ENCODE measurements at places on chromosomes 2 and 18.

DNA sequence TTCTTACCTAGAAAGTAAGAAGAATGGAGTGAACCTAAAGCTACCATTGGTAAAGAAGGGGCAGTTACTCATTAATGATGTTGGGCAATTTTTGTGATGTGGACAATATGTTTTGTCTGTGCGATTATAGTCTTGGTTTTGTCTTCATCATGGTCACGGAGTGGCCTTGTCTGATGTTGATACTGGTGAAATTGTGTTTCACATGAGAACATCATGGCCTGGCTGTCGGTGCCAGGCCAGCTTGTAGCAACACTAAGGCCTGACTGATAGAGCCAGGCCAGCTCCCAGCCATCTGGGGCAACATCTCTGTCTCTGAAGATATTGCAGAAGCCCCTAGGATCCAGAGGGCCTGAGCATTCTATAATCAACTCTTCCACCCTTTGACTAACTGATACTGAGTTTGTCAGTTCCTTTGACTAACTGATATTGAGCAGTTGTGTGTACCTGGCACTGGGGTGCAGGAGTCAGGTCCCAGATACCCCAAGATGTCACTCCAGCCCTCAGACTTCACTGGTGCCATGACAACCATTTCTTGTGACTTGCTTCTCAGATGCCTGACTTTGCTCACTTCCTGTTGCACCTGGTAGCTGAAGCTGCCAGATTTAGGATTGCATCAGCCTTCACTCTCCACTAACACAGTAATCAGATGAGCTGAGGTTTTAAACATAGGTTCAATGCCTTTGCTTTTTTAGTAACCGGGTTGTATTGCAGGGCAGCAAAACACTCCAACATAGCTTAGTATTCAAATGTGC, 62.5 kb downstream of the RPIA start:
- DNase-seq: no peak

- no peak for DNase-seq
Measured at GRCh38 chr2:32701806-32702205, 74.0 kb downstream of the TTC27 start.

DNA sequence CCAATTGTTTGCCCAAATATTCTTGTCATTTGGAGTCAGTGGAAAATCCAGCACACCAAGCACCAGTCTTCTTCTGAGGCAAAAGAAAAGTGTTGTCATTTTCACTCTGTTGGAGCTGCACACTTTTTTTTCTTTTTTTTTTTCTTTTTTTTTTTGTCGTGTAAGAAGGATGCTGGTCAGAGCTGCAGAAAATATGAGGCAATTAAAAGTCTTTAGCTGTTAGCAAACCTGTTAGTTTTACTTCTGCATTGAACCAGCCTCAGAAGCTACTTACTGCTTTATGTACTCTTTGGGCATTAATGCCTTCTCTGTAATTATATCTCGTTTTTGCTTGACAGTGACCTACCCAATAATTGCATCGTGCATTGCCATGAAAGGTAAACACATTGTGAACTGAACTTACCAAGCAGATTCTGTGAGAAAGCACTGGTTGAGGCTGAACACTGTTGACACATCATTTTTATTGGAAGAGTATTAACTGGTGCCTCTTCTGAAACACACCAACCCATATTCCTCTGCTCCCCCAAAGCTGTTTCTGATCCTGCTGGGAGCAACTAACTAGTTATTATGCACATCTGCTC, 165.4 kb downstream of the CAPN13 start:
- no peak for DNase-seq

GRCh38 chr18:23877371-23877770, 137.2 kb upstream of the TTC39C start:
- no peak for DNase-seq

- no peak for DNase-seq
Measured at GRCh38 chr2:191301971-191302370, 56.8 kb downstream of the MYO1B start.

GRCh38 chr2:25566694-25567093, 106.7 kb downstream of the DTNB start:
- DNase-seq: no peak

DNA sequence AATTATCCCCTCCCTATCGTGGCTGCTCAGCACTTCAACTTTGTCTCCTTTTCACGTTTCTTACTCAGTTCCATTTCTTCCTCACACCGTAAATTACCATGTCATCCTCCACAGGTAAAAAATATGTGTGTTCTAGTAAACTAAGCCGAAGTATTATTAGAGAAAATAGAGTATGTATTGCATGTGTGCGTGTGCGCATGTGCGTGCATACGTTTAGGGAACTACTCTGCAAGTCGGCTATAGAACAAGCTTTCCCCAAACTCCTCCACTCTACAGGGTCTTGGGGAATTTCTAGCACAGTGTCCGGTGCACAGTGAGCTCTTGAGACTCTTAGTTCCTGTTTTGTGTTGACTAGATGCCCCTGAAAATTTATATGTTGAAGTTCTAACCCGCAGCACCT, 9.1 kb upstream of the RAX start:
- no peak for DNase-seq

DNA sequence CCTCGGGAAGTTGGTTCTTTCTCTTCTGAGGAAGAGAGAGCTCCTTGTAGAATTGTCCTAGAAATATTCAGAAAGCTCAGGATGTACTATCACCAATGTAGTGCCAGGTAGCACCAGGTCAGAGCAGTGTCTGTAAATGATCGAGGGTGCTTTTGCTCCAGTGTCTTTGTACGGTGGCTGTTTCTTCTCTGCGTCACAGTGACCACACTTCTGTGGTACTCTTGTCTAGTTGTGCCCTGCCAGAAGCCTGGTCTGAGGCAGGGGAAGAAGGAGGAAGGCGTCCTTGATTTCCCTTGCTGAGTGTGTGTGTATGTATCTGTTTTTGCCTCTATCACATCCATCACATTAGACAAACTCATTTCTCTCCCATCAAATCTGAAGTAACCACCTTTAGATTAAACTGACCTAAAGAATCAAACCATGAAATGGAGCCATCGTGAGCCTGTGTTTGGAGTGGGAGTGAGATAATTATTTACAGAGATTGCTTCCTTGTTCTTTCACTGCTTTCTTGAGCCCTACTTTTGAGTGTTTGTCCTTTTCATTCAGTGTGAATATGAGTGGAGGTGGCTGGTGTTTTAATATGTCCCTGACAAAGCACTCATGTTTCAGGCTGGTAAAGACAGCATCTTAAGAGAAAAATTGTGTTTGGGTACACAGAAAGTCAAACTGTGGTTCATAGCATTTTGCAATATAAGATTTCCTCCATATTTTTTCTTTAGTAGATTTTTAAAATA, 97.2 kb downstream of the ACOXL start:
- DNase-seq: no peak

DNA sequence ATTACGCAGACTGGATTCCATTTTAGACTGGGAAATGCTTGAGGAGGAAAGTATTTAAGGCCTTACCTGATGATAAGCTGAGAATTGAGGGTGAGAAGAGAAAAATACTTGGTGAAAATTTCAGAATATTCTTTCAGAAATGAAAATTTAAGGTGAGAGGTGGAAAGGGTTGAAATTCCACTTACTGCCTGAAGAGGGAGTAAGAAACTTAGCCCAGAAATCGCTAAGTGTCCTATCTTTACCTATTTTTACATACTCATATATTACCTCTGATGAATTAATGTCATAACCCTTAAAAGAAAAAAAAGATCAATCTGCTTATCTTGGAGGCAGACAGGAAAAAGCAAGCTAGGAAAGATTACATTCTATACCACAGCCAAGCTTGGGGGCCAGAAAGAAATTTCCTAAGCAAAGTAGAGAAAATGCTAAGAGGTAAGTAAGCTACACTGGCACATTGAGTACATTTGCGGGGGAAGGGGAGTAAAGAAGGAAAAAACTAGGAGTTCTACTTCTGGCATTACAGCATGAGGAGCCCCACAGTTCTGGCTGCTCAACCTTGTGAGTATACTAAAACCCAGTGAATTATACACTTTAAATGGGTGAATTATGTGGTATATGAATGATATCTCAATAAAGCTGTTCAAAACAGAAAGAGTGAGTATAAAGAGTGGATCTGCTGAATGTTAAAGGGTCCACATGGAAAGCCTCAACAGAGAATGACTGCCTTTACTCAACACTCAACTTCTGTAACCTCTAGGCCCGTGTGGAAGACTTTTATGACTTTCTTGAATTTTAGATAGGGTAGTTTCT, 33.8 kb downstream of the SMC6 start:
- no peak for DNase-seq

GRCh38 chr2:135831180-135831812, 5.7 kb downstream of the LCT start:
- DNase-seq: no peak

GRCh38 chr2:151325581-151326095, 31.8 kb upstream of the TNFAIP6 start:
- no peak for DNase-seq

- no peak for DNase-seq
Measured at GRCh38 chr2:147758821-147759220, 86.0 kb upstream of the ACVR2A start.

GRCh38 chr2:188303363-188304031, 11.8 kb downstream of the GULP1 start:
- DNase-seq: no peak

- no peak for DNase-seq
Measured at GRCh38 chr18:23073996-23074606, 61.2 kb upstream of the CABLES1 start.

DNA sequence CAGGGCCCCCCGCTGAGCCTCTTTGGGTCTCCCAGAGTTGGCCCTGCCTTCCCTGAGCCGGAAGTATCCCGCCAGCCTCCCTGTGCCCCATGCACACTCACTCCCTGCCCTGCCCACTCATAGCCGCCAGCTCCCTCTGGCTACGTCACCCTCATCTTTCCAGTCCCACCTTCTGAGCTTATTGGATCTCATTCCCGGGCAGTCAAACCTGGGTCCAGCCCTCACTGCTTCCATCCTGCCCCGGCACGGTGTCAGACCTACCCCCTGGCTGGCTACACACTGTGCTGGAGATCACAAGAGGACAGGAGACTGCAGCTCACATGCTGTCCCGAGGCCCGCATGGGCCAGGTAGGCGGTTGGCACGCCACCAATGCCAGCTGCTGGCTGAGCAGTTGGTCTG, 147.2 kb downstream of the ASB1 start:
- no peak for DNase-seq

DNA sequence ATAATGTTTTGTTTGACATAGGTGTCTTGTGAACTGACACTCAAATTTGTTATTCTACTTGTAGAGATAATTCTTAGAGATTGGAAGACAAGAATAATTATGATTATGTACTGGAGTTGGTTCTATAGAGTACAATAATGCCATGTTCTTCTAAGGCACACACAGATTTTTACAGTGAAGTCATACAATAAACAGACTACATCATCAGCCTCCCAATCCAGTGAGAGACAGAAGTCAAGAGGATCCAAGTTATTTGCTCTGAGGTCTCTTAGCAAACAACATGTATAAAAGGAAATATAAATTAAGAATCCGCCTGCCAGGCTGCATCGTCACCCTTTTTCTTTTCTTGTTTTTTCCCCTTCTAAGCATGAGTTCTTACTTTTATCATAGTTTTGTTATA, 613.5 kb upstream of the SETBP1 start:
- DNase-seq: no peak

DNA sequence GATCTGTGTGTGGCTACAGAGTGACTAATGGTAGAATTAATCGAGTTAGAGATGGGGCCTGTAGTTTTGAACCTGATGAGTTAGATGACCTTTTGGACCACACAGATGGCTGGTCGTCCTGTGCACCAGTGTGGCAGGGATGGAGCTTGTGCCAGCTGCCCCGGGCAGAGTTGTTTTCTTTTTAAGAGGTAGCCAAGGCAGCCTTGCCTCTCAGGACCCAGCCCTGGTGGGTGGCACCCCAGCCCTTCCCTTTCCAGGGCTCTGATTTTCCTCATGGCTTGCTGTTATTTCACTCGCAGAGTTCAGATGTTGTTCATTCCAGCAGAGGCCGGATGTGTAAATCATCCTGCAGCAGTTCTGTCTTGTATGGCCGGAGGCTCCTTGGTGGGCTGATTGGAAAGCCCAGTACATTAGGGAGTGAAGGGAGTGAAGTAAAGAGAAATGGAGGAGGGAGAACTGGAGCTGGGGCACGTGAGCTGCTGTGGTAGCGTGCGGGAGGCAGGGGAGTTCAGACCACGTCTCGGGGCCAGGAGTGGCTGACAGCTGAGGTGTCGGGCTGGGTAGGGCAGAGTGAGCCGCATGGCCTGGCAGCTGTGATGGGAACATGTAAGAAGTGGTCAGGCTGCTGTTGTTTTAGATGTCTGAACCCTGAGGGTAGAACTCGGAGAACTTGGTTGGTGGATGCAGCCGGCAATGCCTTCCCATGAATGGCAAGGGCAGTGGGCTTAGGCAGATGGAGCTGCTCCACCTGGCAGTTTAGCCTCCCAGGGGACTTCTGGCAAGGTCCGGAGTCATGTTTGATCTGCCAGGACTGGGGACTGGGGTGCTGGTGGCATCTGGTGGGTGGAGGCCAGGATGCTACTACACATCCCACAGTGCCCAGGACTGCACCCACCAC, 28.8 kb downstream of the ASAP2 start:
- no peak for DNase-seq

- no peak for DNase-seq
Measured at GRCh38 chr18:37445368-37445767, 120.2 kb downstream of the CELF4 start.

GRCh38 chr2:191030521-191031154, 16.7 kb upstream of the STAT1 start:
- DNase-seq: no peak

GRCh38 chr18:3500016-3500415, 50.0 kb downstream of the TGIF1 start:
- DNase-seq: no peak

DNA sequence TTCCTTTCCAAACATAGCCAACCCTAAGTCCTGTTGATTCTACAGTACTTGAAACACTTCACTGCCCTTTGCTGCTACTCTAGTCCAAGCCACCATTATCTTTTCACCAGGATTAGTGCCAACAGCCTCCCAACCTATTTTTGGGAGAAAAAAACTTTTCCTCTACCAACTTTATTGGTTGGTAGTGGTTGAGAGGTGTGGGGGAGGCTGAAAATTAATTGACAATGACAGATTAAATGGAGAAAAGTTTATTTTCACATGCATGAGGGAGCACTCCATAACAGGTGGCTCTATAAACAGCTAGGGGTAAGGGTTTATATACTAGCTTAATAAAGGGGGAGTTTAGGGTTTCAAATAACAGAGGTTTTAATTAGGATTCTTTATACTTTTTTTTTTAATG, 37.8 kb upstream of the ITPRID2 start:
- no peak for DNase-seq

- no peak for DNase-seq
Measured at GRCh38 chr2:149438330-149438960, 108.1 kb downstream of the LYPD6 start.

GRCh38 chr2:200482194-200482593, 27.7 kb downstream of the KCTD18 start:
- no peak for DNase-seq

GRCh38 chr2:201959626-201960025, 74.0 kb upstream of the FZD7 start:
- no peak for DNase-seq

DNA sequence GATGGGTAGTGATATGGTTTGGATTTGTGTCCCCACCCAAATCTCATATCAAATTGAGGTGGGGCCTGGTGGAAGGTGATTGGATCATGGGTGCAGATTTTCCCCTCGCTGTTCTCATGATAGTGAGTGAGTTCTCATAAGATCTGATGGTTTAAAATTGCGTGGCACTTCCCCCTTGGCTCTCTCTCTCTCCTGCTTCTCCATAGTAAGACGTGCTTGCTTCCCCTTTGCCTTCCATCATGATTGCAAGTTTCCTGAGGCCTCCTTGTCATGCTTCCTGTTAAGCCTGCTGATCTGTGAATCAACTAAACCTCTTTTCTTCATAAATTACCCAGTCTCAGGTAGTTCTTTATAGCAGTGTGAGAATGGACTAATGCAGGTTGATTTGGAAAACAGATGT, 223.2 kb upstream of the APCDD1 start:
- DNase-seq: no peak

Measured in cerebellar nuclear complex (tissue), 1 donor.